Vagina (tissue), 2 donors: ENCODE measurements at places on chromosomes 6 and 20.

DNA sequence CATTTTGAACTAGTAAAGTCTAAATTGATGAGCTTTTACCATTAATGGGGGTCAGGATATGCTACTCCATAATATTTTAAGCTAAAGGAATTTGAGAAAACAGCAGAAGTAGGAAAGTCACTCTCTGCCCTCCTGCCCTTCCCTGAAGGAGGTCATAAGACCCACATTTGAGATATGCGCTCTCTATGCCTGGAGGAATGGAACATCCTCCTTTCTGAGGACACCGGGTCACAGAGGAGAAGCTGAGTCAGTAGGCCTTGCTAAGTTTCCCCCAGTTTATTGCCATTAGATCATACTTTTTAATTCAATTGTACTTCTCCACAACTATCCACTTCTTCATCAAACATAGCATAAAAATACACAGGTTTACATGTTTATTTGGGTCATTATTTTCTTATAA is 40.3 kb downstream of the AKAP7 start:
- DNase-seq: no peak

- DNase-seq: no peak
Measured at GRCh38 chr20:10842116-10842515, 168.3 kb upstream of the JAG1 start.

- DNase-seq: no peak
Measured at GRCh38 chr20:38143238-38143645, 21.8 kb downstream of the TGM2 start.

- DNase-seq: no peak
Measured at GRCh38 chr6:135438907-135439535, 58.5 kb downstream of the AHI1 start.

- no peak for DNase-seq
Measured at GRCh38 chr20:34180460-34181120, 60.6 kb upstream of the ASIP start.

GRCh38 chr6:158517581-158517980 is 42.3 kb upstream of the TMEM181 start:
- no peak for DNase-seq

GRCh38 chr6:139475241-139475640 is 100.8 kb upstream of the CITED2 start:
- no peak for DNase-seq

- no peak for DNase-seq
Measured at GRCh38 chr20:2293971-2294370, 1.8 kb upstream of the TGM3 start.

GRCh38 chr20:56511926-56512325 is 12.6 kb upstream of the FAM209A start:
- DNase-seq: no peak

GRCh38 chr6:45416700-45417099 is 39.0 kb upstream of the SUPT3H start:
- no peak for DNase-seq

- no peak for DNase-seq
Measured at GRCh38 chr6:28922004-28922820, 1.6 kb downstream of the TRIM27 start.

DNA sequence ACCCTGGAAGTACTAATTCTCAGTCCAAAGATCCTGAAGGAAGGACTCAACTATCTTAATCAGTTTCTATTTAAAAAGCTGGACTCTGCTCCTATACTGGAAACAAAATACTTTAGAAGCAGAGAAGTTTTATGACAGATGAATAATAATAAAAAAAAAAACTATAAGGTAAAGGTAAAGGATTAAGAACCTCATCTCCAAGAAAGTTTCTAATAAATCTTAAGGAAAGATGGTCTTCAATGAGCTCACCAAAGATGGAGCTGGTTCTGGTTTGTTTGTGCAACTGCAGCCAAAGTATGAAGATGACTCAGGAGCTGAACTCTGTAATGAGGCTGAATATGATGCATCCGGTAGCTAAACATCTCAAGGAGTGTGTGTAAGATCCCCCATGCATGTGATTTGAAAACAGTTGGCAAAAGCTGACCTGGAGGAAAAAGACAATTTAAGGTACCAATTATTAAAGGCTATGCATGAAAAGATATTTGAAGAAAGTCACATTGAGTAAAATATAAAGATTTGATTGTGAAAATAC is 25.2 kb downstream of the MED23 start:
- DNase-seq: no peak

DNA sequence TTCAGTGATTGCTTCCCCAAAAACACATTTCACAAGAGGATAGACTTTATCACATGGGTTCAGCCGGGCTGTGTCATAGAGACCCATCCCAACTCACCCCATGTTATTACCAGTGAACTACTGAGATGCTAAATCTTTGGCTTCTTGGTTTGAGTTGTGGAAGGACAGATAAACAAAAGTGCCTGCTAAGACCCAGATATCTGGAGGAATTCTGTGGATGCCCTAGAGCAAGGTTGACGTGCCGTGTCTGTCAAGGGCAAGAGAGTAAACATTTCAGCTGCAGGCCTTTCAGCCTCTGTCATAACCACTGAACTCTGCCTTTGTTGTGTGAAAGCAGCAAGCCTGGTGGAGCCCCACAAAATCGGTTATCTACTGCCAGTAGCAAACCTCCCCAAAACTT is 11.2 kb upstream of the THBD start:
- DNase-seq: no peak

- no peak for DNase-seq
Measured at GRCh38 chr6:151101816-151102694, 137.7 kb upstream of the AKAP12 start.

DNA sequence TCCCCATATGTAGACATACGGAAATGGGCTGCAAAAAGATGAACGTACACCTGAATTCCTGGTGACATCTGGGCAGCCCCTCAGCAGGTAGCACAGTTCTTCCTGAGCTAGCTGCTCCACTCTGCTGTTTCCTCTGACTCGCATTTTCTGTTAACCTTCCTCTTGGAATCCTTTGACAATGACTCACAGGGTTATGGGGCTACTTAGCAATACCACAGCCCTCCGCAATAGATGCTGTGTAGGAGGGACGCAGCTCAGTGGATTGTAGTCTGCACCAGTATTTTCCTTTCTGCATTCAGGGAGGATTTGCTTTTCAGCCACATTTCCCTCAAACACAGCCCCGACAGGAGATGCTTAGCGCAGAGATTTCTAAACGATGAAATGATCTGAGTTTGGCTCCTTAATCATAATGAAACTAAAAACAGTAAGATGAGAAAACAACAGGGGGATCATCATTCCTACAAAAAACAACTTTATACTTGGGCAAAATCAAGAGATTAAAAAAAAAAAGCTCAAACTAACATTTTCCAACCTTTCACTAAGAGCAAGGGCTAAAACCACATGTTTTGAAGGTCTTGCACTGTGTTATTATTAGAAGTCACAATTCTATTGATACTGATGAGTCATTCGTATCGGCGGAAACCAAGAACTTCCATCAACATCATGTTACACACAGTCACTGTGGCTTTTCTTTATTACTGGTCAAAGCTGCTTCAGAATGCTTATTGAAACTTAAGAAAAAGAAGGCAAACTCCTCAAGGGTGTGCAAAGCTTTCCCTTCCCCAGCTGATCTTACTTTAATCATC is 12.2 kb downstream of the BACH2 start:
- no peak for DNase-seq

GRCh38 chr20:61332016-61332975 is 80.2 kb downstream of the CDH4 start:
- no peak for DNase-seq

DNA sequence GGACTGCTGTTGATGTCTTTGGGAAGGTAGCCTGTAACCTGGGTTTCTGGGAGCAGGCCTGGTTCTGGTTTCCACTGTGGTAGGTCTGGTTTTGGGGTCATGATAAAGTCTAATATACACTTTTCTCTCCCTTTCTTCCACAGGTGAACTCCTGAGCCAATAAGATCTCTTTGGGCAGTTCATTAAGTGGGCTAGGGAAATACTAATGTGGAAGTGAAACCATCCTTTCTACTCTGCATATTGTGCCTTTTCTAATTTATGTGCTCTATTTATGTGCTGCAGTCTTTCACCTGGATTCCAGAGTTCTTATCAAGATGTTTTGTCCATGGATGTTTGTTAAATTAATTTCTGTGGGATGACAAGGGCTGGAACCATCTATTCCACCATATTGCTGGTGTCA is 165.7 kb upstream of the PTPRK start:
- no peak for DNase-seq

- no peak for DNase-seq
Measured at GRCh38 chr20:17868700-17869231, 99.8 kb downstream of the SNX5 start.

DNA sequence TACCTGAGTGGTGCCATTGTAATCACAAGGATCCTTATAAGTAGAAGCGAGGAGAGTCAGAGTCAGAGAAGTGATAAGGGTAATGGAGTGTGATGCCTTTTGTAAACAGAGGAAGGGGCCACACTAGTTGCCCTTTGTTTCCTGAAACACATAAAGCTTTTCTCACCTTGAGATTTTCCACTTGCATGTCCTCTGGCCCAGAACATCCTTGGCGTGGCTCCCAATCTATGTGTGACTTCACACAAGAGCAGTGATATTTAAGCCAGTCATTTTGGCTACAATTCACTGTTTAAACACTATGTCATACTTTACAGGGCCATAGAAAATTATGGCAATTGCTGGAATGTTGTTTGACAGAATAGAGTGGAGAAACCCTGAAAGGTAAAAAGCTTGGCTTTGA is 121.2 kb upstream of the BTN3A2 start:
- DNase-seq: no peak

DNA sequence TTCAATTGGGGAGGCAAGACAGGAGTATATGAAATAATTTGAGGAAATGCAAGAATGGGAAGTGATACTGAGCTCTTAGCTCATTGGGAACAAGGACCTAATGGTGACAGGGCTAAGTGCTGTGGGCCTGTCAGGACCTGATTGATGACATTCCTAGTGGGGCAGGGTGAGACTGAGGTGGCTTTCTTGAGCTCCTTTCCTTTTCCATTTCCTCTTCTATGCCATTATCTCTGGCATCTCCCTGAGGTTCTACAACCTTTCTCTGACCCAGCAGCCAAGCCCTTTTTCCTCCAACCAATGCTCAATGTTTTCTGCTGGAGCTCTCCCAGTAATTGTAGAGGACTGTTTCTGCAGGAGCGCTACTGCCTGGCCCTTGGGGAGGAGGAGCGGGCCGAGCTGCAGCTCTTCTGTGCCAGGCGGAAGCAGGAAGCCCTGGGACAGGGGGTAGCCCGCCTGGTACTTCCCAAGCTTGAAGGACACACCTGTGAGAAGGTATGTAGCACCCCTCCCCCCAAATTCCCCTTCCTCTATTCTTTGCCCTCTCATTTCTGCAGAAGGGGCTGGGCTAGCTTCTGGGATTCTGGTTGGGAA is 2.8 kb upstream of the TOMM6 start:
- no peak for DNase-seq

- no peak for DNase-seq
Measured at GRCh38 chr20:36709126-36709525, 36.8 kb downstream of the NDRG3 start.

DNA sequence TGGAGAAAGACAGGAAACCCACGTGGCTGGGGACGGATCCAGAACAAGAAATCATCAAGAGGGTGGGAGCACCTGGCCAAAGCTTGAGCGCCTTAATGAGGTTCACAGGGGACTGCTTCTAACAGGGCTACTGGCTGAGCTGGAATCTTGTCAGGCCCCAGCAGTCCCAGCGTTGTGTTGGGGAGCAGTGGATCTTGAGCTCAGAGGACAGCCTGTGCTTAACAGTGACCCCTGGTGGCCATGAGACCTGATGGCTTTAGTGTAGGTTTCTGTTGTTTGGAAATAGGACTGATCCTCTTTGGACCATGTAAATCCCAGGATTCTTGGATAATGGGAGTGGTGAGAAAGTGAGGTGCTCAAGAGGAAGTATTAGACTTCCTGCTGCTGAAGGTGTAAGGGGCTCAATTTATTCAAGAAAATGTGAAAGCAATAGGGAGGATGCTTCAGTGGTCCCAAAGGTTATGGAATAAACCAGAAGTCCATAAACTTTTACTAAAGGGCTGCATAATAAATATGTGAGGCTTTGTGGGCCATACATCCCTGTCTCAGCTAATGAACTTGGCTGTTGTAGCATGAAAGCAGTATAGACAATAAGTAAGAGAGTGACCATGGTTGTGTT is 216.2 kb downstream of the NFATC2 start:
- DNase-seq: no peak

- DNase-seq: no peak
Measured at GRCh38 chr20:13929836-13930235, 60.6 kb downstream of the SEL1L2 start.
